ENCODE measurements at places on chromosomes 16 and 17. TPM values are rescaled to one million over a fixed set of nuclear protein-coding genes. Genes with fewer than 3 reads are reported as not detected.

Gene DVL2
- 82.5 TPM for total RNA-seq

Gene CACNG1
- total RNA-seq = not detected

Gene TMEM132E
- under 0.01 TPM for total RNA-seq

Gene CD300LB
- not detected for total RNA-seq

Gene SLC16A6
- total RNA-seq = under 0.01 TPM

Gene CD68
- total RNA-seq = 3.3 TPM

Gene LRRC59
- total RNA-seq = 80.9 TPM

Gene KCNJ16
- total RNA-seq = 0.76 TPM

Gene ATXN1L
- total RNA-seq = 14.1 TPM

Gene IST1
- 208 TPM for total RNA-seq

Gene ADORA2B
- 7.9 TPM for total RNA-seq

Gene KRT14
- 128 TPM for total RNA-seq

Data from placental epithelial cell (primary cell).